ENCODE measurements at places on chromosomes 6 and 20.

GRCh38 chr6:44064089-44064947 is 62.9 kb downstream of the MRPL14 start:
- no peak for DNase-seq

DNA sequence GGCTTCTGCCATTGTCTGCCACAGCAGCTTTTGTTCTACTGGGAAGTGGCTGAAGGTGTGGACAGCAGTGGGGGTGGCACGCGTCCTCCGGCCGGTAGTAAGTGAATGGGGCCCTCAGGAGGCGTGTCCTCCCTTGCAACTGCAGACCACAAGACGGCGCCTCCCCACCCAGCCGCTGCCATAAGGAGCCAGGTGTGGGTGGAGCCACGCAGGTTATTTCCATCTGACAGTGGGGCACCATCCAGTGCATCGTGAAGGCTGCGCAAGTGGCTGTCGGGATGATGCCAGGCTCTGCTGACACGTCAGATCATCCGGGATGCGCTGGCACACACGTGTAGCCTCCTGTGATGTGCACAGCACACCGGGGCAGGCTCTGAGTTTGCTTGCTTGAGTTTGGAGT is 379.7 kb downstream of the CDH4 start:
- DNase-seq: no peak

GRCh38 chr6:18207438-18207837 is 52.2 kb downstream of the KDM1B start:
- DNase-seq: no peak

DNA sequence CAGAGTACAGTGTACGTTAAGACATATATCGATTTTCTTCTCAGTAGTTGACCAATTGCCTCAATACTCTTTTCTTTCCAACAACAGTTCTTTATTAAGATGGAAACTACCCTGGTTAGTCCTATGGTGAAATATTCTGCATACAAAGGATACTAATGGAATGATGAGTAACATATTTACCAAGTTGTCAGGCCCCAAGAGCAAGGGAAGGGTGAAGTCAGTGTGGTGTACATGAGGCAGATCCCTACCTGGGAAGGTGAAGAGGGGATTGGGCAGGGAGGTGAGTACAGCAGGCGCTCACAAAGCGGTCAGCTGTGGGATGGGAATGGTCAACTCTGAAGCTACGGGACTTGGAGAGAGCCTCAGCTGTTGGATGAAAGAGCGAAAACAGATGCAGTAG is 29.7 kb downstream of the GJA1 start:
- DNase-seq: no peak

Measured in amygdala (tissue), 56 donors.